ENCODE measurements at places on chromosomes 5 and 9. TPM values are rescaled to one million over a fixed set of nuclear protein-coding genes. Genes with fewer than 3 reads are reported as not detected.

DNA sequence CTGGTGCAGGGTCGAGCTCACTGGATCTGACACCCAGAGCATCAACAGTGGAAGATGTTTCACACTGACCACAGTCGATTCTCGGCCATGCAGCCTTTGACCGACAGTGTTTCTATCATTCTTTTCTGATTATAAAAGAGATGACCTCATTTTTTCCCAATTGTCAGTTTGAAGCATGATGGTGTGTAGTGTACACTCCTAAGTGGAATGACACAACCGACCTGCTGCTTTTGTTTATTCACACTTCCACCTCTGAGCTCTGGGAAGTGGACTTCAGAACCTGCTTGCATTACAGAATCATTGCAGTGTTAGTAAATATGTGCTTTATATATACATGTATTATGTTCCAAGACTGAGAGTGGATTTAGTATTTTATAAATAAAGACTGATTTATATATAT, 128.6 kb downstream of the IRX2 start:
- no peak for DNase-seq

GRCh38 chr9:98967680-98968079, 24.0 kb downstream of the COL15A1 start:
- DNase-seq = no peak

- no peak for DNase-seq
These were observed 203.9 kb upstream of the RASEF start for GRCh38 chr9:83266666-83267496.

GRCh38 chr5:147487031-147487750, 22.7 kb downstream of the DPYSL3 start:
- DNase-seq = no peak

DNA sequence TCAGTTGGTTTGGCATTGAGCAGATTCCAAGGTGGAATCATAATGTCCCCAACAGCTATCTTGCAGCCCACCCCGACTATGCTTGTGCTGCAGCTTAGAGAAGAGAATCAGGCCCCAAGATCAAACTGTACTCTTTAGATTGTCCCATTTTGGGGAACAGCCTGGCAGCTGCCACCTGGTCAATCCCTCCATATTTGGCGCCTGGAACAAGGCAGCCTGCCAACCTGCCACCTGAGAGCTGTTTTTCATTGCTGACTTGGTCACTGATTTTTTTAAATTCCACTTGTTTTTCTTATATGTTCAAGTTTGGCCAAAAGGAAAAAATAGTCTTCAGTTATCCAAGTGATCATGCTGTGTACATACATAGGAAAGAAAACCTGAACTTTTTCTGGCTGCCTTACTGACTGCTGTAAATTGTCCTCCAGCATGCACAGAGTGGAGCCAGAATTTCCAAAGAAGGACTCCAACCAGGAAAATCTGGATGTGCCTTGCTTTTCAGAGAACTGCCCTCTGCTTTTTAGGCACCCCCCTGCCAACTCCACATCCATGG, 504.2 kb downstream of the ENC1 start:
- DNase-seq = no peak

DNA sequence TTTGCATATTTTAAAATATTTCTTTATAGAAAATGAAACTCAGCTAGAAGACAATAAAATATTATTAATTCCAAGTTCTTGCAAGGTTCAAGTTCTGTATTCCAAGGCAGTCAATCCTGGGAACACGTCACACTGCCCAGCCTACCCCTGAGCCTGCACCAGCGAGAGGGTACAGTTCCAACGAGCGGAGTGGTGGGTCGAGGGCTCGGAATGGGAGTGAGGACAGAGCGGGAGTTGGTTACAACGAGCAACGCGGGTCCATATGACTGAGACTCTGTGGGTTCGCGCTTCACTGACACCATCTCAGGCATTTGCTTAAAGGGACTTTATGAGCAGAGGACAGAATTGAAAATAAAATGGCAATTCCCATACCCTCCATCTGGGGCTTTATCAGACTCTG, 40.0 kb upstream of the SPTLC1 start:
- DNase-seq = no peak

DNA sequence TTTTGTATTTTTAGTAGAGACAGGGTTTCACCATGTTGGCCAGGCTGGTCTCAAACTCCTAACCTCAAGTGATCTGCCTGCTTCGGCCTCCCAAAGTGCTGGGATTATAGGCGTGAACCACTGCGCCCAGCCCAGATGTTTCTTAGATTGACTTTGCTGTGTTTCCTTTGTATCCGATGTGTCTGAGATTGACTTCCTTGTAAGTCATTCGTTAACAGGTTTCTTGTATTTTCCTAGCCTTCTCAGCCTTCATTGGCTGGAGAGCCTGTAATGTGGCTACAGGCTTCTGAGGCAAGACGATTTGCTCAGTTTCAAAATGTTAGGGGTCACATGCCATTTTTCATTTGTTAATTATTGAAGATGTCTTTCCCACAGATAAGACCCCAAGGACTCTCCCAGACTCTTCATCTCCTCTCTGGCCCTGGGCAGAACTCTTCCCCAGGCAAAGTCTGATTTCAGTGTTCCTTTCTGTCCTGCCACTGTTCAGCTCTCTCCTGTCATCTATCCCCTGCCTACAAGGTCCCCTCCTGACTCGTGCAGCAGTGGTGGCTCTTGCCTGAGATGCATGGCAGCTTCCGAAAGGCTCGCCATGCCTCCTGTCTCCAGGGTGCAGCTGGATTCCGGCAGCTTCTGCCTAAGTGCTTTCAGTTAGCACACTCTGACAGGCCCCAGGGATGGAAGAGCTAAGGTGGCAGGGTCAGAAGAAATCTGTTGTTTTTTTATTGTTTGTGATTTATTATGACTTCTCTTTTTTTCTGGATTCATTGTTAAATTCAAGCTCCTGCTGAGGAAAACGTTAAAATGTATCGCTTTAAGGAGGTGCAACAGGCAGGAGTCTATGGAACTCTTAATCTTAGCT, 206.4 kb downstream of the AOPEP start:
- no peak for DNase-seq

GRCh38 chr5:135834639-135835529, at the start of gene SLC25A48:
Gene SLC25A48 (plus strand): TSS chr5:135834663. CDS start chr5:135834848, 185 bp downstream.
- peak; percentile 43 for DNase-seq

DNA sequence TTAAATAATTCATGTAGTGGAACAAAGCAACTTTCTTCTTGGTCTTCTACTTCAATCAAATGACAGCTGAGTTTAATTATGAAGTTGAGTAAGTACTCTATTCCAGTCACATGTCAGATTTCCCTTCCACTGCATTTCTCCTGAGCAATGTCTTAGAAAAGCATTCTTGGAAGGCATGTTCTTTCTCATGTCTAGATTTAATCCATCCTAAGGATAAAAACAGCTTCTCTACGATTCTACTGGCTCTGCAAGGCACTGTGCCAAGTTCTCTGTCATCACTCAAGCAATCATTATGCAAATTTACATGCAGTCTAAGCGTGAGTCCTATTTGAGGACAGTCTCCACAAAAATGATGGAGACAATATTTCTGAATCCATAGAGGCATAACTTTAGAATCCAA, 142.4 kb downstream of the YIPF5 start:
- DNase-seq = no peak

GRCh38 chr5:171525085-171525484, 105.6 kb downstream of the FGF18 start:
- no peak for DNase-seq

DNA sequence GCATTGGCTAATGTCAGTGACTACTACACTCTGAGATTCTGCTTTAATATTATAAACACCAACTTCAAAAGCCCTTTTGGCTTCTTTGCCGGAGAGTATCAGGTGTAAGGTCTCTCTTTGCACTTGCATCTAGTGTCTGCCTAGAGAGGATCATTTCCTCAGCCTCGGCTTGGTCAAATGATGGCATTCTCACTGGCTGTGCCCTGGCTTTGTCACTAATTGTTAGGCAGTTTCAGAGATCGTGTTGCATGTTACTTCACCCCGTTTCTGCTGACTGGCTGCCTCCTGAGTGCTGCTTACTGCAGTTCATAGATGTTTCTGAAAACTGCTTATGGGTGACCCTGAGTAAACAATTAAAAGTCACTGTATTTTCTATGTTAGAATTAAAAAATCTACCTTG, 48.8 kb downstream of the SLC1A3 start:
- DNase-seq = no peak

DNA sequence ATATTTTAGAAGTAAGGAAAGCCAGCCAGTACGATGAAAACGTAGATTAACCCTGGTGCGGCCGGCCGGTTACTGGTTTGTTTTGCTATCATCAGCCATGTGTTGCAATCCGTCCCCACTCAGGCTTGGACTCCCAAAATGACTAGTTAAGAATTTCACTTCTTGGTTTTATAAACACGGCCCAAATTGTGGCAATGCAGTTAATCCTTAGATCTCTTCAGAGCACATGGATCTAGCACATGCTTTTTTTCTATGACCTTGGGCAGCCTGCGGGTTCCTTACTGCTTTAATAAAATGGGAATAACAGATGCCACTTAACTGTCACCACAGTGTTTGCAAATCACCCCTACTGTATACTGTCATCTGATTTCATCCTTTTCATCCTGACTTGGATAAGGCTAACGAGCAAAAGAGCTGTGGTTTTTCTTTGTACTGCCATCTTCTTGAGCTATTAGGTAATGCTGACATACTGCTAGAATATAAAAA, 1.5 kb downstream of the NDFIP1 start:
- DNase-seq = no peak

ARL14EPL gene
- total RNA-seq = not detected

ENTREP1 gene
- 32.8 TPM for total RNA-seq

ARHGEF37 gene
- total RNA-seq = 50.4 TPM

TXNDC8 gene
- total RNA-seq = not detected

FCN2 gene
- 2.4 TPM for total RNA-seq

KIF27 gene
- total RNA-seq = 3.4 TPM

CNTLN gene
- total RNA-seq = 4.1 TPM
